ELR (cell line): ENCODE measurements at places on chromosomes 3 and 15.

- DNase-seq: no peak
These were observed 372.3 kb upstream of the TGFBR2 start for GRCh38 chr3:30233913-30234646.

- no peak for DNase-seq
These were observed 33.1 kb downstream of the ARIH2 start for GRCh38 chr3:48951764-48952163.

GRCh38 chr15:87917480-87917879, 339.1 kb downstream of the NTRK3 start:
- DNase-seq: no peak

- DNase-seq: no peak
These were observed 208.7 kb upstream of the LRIG1 start for GRCh38 chr3:66709532-66709931.

DNA sequence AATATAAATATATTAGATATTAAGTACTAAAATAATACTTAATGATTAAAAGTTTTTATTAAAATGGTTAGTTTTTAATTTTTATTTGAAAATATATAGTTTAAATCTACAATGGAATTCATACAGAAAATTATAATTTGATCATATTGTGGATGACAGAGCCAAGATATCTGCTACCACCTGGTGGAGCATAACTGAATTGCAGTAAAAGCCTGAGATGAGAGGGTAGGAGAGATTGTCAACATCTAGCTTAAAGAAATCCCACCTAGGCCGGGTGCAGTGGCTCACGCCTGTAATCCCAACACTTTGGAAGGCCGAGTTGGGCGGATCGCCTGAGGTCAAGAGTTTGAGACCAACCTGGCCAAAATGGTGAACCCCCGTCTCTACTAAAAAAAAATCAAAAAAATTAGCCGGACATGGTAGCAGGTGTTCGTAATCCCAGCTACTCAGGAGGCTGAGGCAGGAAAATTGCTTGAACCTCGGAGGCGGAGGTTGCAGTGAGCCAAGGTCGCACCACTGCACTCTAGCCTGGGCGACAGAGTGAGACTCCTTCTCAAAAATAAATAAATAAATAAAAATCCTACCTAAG, 25.1 kb upstream of the CSTA start:
- DNase-seq: peak; percentile 47

DNA sequence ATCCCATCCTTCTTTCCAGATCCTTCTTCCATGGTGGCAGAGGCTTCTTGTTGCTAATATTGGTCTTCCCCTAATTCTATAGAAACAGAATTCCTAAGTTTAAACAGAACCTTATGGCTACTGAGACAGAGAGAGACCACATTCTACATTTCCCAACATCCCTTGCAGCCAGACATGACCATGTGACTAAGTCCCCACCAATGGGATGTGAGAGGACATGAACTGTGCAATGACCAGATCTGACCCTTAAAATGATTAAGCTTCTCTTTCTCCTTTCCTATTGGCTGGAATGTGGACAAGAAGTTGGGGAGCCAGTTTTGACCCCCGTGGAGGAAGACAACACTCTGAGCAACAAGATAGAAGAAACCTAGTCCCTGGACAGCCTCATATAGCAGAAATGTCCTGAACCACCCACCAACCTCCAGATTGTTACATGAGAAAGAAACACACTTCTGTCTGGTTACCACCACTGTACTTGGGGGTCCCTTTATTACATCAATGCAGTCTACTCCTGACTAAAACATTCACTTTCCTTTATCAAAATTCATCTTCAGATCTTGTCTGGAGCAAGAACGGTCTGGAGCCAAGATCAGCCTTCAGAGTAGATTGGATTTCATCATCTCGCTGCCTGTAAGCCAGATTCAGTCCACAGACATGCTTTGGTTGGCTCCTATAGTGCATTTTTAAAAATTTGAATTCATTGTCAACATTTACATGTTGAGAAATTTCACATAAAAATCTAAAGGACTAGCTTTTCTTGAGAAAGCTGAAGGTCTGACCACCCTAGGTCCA, 183.9 kb downstream of the SHQ1 start:
- DNase-seq: no peak

DNA sequence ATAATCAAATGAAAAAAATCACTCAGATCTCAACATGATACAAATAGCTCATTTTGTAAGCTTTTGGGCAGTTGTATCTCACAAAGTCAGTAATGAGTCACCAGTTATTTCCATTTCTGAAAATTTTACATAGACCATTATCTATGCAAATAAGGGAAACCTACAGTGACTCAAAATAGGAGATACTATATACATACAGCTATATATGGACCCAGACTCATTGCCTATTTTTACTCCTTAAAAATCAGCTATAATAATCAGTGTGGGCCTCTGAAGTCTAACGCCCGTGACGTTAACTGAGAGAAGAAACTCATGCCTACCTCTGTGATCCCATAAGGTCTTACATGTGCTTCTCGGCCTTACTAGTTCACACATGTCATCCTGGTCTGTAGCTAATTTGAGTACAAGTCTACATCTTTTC, 31.6 kb downstream of the LRIG1 start:
- peak; percentile 25 for DNase-seq

DNA sequence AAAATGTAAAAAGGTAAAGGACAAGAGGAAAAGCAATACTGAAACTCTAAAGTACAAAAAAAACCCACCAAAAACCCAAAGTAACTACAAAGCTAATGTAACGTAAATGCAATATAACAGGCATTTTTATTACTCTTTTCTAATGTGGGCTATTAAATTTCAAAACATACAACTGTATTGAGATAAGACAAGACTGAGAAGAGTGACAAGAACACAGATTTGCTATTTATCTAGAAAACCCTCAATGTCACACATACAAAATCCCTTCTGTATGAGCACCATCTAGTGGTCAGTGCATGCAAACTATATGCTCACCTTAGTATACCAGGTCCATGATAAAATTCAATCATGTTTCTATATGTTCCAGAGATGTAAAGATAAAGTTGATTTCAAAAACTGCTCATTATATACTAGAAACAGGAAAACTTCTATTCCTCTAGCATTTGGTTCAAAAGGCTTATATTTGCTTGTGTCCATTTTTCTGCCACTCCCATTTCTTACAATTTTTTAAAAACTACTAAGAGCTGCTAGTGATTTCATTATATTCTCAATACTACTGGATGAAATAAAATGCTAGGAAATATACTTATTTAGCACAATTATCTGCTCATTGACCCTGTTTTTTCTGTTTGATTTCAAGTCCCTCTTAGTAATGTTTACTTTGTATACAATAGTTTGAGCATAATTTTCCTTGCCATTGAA, 111.4 kb downstream of the DLG1 start:
- peak; percentile 71 for DNase-seq

- DNase-seq: no peak
These were observed 24.5 kb upstream of the MFSD1 start for GRCh38 chr3:158777161-158777873.

GRCh38 chr3:143362115-143362991, 242.8 kb downstream of the CHST2 start:
- no peak for DNase-seq

- no peak for DNase-seq
These were observed 1047.0 kb downstream of the TUSC7 start for GRCh38 chr3:117756563-117756962.

DNA sequence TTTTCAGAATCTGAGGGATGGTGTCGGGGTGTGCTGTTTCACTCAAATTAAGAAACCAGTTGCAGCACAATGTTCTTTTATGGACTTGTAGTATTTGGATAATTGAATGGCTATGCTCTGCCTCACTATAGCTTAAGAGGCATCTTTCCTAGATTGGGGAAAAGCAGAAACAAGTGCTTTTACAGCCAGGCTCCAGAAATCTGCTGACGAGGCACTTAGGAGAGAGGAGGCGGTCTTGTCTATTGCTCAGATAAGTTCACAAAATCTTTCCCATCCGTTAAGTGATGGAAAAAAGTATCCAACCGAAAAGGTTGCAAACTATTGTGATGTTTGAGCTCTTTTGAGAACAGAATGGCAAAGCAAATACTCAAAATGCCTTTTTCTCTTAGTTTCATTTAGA, 336.1 kb upstream of the RARB start:
- no peak for DNase-seq

DNA sequence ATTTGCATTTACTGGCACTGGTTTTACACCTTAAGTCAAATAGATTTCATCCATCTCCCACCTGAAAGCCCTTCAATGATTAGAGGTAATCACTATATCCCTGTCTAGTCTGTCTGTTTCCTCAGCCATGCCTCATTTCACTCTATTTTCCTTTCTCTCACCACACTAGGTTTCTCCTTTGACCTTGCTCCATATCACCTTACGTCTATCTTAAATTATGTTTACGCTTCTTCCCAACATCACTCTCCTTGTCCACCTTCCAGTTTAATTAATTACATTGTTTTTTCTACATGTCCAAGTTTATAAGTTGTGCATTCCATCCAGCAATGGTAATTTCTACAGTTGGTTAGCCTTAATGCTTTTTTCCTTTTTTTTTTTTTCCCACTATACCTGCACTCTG, 396.7 kb upstream of the PDZRN3 start:
- DNase-seq: no peak

DNA sequence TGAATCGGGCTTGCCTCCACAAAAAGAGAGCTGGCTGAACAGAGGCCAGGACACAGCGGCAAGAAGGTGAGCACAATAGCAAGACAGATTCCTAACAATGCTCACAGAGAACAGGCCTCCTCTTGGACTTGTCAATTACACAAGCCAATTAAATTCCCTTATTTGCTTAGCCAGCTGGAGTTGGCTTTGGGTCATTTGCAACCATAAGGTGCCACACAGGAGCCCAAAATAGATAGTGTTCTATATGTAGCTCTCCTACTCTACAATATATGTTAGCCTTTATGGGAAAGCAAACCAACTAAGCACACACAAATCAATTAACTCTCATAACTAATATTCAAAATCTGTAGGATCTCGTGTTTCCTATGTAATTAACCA, 335.6 kb downstream of the FOXP1 start:
- no peak for DNase-seq

GRCh38 chr15:94021621-94022320, 209.6 kb upstream of the MCTP2 start:
- no peak for DNase-seq

DNA sequence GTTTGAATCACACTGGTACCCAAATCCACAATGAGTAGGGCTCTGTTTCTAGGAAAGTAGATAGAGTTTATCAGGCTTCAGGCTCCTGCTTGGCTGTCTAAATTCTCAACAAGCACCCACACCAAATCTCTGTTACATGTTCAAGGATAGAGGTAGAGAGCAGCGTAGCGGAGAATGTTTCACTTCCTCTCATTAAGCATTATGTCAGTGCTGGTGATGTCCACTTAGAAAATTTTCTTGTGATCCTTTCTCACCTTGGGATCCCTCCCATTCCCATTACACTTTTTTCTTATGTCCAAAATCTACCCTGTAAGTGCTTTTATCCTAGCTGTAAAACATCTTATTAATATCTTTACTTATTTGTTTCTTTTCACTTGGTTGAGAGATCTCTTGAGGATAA, 34.7 kb upstream of the GCSAM start:
- DNase-seq: no peak

DNA sequence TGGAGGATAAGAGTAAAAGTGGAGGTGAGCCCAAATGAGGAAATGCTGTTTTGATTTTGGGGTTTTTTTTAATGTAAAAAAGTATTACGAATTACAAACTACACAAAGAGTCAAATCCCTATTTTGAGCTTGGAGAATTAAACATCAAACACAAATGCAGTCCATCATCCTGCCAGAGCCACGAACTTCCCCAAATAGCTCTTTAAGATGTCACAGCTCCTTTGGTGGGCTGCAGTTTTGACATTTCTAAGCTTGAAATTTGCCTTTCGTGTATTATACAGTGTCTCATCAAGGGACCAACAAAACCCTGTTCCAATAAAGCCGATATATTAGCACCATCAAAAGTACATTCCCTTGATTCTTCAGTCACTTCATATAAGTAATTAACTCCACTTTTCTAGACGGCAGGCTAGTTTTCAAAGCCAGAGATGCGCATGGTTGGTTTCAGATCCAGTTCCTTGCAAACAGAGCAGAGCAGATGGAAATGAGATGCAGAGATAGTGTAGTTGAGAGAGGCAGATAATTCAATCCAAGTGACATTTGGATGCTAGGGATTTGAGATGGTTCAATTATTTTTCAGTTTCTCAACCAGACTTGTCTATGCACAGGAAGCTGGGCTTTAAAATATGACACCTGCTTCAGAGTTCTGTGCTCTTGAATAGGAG, 580.9 kb downstream of the EDEM1 start:
- DNase-seq: no peak

DNA sequence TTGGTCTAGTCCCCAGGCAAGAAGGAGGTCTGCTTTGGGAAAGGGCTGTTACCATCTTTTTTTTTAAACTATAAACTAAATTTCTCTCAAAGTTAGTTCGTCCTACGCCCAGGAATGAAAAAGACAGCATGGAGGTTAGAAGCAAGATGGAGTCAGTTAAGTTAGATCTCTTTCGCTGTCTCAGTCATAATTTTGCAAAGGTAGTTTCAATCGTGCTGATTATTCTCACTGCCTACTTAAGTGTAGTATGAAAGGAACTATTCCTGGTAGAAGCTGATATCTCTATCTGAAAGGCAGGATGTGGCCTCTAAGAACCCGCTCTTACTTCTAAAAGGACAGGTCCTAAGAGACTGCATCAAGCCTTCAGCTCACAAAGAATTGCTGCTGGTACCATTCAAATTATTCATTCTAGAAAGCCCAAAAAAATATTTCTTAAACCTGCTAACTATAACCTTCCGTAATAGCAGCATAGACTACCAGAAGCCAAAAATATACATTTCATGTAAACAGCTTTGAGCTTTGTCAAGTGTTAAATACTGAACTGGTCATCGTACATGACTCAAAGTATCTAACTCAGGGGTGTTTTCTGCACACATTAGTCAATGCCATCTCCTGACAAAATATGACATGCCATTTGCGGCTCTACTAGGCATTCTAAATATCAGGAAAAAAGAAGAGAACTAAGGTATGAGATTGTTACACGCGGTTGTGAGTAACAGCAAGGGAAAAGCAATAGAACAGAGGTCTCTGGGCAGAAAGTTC, 96.0 kb upstream of the CCDC80 start:
- DNase-seq: no peak

- DNase-seq: peak; percentile 83
These were observed 222.5 kb downstream of the NR2F2 start for GRCh38 chr15:96553006-96553405.

DNA sequence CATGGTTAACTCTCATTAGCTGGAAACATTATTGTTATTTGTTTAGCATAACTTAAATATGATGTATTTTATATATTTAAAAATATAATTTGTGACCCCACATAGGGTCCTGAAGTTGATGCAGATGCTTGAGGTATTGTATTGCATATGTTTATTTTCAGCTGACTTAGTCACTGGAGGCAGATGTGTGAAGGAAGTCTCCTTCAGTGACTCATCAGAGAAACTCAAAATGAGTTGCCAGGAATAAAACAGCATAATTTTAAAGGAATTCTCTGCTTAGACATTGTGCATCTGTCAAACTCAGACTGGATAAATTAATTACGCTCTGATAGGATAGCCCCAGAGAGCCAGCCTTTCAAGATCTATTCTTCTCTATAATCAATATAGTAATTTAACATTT, 7.9 kb upstream of the OR4F6 start:
- peak; percentile 88 for DNase-seq
